ENCODE measurements at places on chromosomes 16 and 17.

DNA sequence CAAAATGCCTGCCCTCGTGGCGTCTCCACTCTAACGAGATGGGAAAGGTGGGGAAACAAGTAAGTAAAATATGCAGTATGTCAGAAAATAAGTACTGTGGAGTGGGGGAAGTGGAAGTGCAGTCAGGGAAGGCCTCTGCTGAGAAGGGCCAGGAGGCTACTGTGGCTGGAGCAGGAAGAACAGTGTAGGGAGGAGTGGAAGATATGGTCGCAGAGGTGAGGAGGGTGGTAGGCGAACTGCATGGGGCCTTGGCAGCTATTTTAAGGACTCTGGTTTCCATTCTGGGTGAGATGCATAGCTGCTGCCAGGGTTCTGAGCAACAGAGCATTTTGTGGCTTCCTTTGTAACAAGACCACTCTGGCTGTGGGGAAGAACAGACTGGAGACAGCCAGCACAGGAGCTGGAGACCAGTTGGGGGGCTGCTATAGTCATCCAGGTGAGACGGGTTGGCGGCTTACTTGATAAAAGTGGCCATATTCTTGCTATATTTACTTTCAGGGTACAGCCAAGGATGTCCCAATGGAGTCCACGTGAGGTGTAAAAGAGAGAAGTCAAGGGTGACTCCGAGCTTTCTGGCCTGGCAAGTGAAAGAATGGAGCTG lies 42.6 kb downstream of the CYTH1 start:
- H3K4me3 ChIP-seq: peak overlapping the region; percentile 14
- peak overlapping the region; percentile 77 for H3K27ac ChIP-seq
- peaks cover 68% of the 10 kb centered on the region for H3K4me1 ChIP-seq
- DNase-seq: no peak
- H3K36me3 ChIP-seq: peaks cover 3% of the 10 kb centered on the region

DNA sequence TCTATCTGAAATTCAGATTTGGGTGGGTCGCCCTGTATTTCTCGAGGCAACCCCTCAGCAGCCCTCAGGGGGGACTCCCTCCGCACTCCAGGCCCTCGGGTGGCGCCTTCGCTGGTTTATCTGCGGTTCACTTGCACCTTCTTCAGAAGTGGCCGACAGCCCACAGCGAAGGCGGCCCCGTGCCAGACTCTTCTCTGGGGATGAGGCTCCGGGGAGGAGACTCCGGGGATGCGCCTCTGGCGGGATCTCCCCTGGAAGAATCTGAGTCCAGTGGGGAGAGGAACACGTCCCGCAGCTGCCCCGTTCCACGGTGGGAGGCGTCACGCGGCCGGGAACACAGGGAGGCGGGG lies 63.9 kb upstream of the DNAJA2 start:
- no peak for DNase-seq
- no peaks in the 10 kb centered on the region for H3K36me3 ChIP-seq
- peaks cover 15% of the 10 kb centered on the region for H3K27me3 ChIP-seq
- H3K4me1 ChIP-seq: peaks cover 4% of the 10 kb centered on the region

DNA sequence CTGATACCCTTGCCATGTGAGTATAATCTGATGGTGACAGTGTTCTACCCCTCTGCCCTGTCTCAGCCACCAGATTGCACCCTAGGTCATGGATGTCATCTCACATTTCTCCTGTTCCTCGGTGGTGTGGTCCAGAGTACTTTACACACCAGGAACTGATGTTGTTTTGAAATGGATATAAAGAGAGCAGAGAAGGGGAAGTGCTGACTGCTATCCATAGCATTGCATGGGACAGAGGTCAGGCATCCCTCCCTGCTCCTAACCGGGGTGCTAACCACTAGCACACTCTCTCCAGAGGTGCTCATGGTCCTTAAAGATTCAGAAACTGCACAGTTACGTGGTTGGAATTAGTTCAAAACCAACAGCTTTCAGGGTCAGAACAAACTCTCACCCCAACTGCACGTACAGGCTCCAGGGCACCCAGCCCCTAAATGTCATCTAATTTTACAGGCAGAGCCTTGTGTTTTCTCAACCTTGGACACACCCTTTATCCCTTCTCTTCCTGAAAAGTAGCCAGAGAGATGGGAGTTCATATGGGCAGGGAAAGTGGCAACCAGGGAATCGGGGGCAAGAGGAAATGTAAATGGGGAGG lies 16.3 kb downstream of the TTLL6 start:
- H3K4me1 ChIP-seq: peaks cover 1% of the 10 kb centered on the region
- H3K27ac ChIP-seq: no peak overlapping the region
- H3K27me3 ChIP-seq: peaks cover 50% of the 10 kb centered on the region
- no peak for DNase-seq
- H3K36me3 ChIP-seq: no peaks in the 10 kb centered on the region

GRCh38 chr17:16818340-16818739 lies 128.3 kb downstream of the CCDC144A start:
- H3K27ac ChIP-seq: no peak overlapping the region
- no peaks in the 10 kb centered on the region for H3K36me3 ChIP-seq
- H3K4me3 ChIP-seq: no peak overlapping the region
- DNase-seq: no peak
- H3K27me3 ChIP-seq: no peaks in the 10 kb centered on the region

DNA sequence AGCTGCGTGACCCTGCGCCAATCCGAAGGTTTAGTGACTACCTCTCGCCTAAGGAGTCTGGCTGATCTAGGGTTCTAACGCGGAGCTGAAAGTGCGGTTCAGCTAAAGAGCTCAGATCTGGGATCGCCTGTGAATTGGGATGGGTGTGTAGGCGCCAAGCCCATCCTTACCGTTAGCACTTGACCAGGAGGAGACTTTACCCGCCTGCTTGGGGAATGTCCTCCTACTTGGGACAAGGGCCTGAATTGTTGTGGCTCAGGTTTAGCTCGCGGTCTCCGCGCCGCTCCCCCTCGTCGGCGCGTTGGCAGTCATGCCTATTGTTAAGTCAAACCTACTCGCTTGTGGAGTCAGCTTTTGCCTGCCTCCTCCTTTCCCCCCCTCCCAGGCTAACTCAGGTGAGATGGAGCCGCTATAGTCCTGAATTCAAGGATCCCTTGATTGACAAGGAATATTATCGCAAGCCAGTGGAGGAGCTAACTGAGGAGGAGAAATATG lies 480 bp downstream of the MRPS7 start:
- peak overlapping the region; percentile 99 for H3K27ac ChIP-seq
- peaks cover 27% of the 10 kb centered on the region for H3K4me1 ChIP-seq
- DNase-seq: no peak
- peaks cover 6% of the 10 kb centered on the region for H3K36me3 ChIP-seq
- H3K4me3 ChIP-seq: peak overlapping the region; percentile 99
- no peaks in the 10 kb centered on the region for H3K27me3 ChIP-seq

GRCh38 chr17:33674685-33675084 lies 381.6 kb upstream of the ASIC2 start:
- peak; percentile 48 for DNase-seq
- H3K36me3 ChIP-seq: no peaks in the 10 kb centered on the region
- peaks cover 12% of the 10 kb centered on the region for H3K27me3 ChIP-seq
- no peak overlapping the region for H3K4me3 ChIP-seq
- H3K4me1 ChIP-seq: peaks cover 12% of the 10 kb centered on the region

- H3K27me3 ChIP-seq: no peaks in the 10 kb centered on the region
- no peak for DNase-seq
- H3K4me1 ChIP-seq: peaks cover 76% of the 10 kb centered on the region
- H3K36me3 ChIP-seq: peaks cover 38% of the 10 kb centered on the region
- peak overlapping the region; percentile 90 for H3K27ac ChIP-seq
- H3K4me3 ChIP-seq: no peak overlapping the region
Observed at GRCh38 chr16:11162586-11163268, 93.3 kb downstream of the SOCS1 start.

- H3K4me3 ChIP-seq: no peak overlapping the region
- H3K27me3 ChIP-seq: no peaks in the 10 kb centered on the region
- H3K4me1 ChIP-seq: peaks cover 19% of the 10 kb centered on the region
- peaks cover 19% of the 10 kb centered on the region for H3K36me3 ChIP-seq
- no peak for DNase-seq
- H3K27ac ChIP-seq: peak overlapping the region; percentile 1
Observed at GRCh38 chr17:59381716-59382570, 50.5 kb downstream of the YPEL2 start.

GRCh38 chr17:47229535-47230443 lies 20.6 kb downstream of the MYL4 start:
- peaks cover 4% of the 10 kb centered on the region for H3K36me3 ChIP-seq
- H3K4me1 ChIP-seq: peaks cover 17% of the 10 kb centered on the region
- H3K4me3 ChIP-seq: peak overlapping the region; percentile 73
- DNase-seq: peak; percentile 60
- peaks cover 22% of the 10 kb centered on the region for H3K27me3 ChIP-seq

DNA sequence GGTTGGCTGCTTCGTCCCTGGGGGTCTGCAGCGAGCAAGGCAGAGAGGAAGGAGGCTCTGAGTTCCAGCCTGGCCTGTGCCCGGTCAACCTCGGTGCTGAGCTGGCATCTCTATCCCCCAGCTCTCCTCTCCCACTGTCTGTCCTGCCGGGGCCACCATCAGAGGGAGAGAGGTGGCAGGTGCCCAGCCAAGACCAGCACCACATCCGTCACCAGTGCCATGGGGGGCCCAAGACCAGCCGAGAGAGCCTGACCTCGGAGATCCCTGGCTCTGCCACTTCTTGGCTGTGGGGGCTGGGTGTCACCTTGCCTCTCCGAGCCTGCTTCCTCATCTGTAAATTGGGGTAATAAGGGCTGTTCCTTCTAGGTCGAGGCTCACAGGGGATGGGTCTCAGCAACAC lies 560 bp upstream of the P2RX1 start:
- H3K4me1 ChIP-seq: peaks cover 24% of the 10 kb centered on the region
- H3K27ac ChIP-seq: peak overlapping the region; percentile 82
- no peaks in the 10 kb centered on the region for H3K27me3 ChIP-seq
- H3K4me3 ChIP-seq: peak overlapping the region; percentile 44
- H3K36me3 ChIP-seq: no peaks in the 10 kb centered on the region

DNA sequence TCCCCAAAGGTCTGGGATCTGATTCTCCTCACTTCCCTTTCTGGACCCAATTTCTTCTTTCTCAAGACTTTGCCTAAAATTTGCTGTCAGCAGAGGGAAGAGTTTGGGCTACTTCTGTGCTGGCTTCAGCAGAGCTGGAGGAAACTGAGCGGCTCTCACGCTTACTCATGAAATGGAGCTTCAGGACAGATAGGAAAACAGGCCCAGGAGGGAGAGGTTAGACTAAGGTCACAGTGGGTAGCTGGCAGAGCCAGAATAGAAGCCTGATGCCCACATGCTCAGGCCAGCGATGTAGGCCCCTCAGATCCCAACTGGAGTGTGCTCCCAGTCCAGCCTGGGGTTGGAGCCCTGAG lies 593 bp downstream of the SLC38A7 start:
- H3K4me1 ChIP-seq: peaks cover 14% of the 10 kb centered on the region
- no peaks in the 10 kb centered on the region for H3K36me3 ChIP-seq
- DNase-seq: no peak
- peak overlapping the region; percentile 91 for H3K4me3 ChIP-seq
- peaks cover 7% of the 10 kb centered on the region for H3K27me3 ChIP-seq

DNA sequence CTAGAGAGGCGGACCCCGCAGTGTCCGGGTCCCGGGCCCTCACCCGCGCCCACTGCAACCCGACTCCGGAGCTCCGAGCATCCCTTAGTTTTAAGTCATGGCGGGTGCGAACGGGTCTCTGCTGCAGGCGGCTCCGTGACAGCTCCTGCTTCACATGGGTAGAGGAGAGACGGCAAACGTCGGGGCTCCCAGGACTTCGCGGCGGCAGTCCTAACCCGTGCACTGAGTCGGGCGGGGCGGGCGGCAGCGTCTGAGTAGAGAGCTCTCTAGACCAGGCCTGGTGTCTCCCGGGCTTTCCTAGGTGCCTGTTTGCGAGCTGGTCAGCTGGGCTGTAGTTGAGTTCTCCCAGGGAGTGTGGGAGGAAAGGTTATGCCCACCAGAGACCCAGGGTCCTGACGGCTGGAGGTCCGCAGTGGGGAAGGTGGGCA lies 345 bp downstream of the TSC2 start:
- peak overlapping the region; percentile 94 for H3K4me3 ChIP-seq
- H3K4me1 ChIP-seq: peaks cover 13% of the 10 kb centered on the region
- peak overlapping the region; percentile 80 for H3K27ac ChIP-seq

GRCh38 chr17:35799942-35800341 lies 4.5 kb upstream of the MMP28 start:
- peaks cover 30% of the 10 kb centered on the region for H3K27me3 ChIP-seq
- no peak overlapping the region for H3K27ac ChIP-seq
- peaks cover 20% of the 10 kb centered on the region for H3K4me1 ChIP-seq
- no peaks in the 10 kb centered on the region for H3K36me3 ChIP-seq
- DNase-seq: no peak

- no peak overlapping the region for H3K4me3 ChIP-seq
- H3K36me3 ChIP-seq: peaks cover 1% of the 10 kb centered on the region
- no peak overlapping the region for H3K27ac ChIP-seq
- H3K4me1 ChIP-seq: no peaks in the 10 kb centered on the region
- no peak for DNase-seq
- H3K27me3 ChIP-seq: no peaks in the 10 kb centered on the region
Observed at GRCh38 chr16:1740234-1740633, 31.1 kb downstream of the NME3 start.

GRCh38 chr17:76153640-76154039 lies 12.6 kb upstream of the FOXJ1 start:
- no peaks in the 10 kb centered on the region for H3K27me3 ChIP-seq
- no peak for DNase-seq
- peaks cover 41% of the 10 kb centered on the region for H3K36me3 ChIP-seq
- H3K4me1 ChIP-seq: peaks cover 27% of the 10 kb centered on the region
- H3K27ac ChIP-seq: peak overlapping the region; percentile 11
- no peak overlapping the region for H3K4me3 ChIP-seq

DNA sequence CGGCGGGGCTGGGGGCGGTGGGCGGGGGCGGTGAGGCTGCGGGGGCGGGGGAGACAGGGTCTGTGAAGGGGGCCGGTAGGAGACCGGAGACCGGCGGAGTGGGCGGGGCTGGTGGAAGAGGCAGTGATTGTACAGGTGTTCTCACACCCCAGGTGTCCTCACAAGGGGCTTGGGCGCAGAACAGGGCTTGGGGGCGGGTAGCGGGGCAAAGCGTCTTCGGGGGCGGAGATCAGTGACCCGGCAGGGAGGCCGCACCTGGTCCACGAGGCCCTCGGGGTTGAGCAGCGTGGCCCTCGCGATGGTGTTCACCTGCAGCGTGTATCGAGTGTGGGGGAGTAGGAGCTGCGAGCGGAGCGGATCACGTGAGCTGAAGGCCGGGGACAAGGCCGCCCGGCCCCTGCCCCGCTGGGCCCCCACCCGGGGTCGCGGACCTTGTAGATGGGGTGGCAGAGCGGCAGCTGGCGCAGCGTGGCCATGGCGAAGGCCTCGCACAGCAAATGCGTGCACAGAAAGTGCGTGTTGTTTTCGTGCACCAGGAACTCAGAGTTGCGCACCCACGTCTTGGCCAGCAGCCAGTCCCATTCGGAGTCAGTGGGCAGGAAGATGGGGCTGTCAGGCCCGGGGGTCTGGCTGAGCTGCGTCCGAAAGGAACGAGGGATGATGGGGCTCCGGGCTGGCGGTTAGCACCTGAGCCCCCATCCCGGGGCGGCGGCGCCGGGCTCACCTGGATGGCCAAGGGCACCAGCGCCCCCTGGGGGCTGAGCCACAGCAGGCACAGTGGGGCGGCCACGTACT lies 8.5 kb downstream of the ALOXE3 start:
- H3K27ac ChIP-seq: no peak overlapping the region
- peak overlapping the region; percentile 53 for H3K4me3 ChIP-seq
- peaks cover 9% of the 10 kb centered on the region for H3K4me1 ChIP-seq
- DNase-seq: peak; percentile 91

Measured in activated naive CD8-positive, alpha-beta T cell treated with anti-CD3 and anti-CD28 coated beads, Interleukin-2, amount 10 ng/mL, durations not matched to agents 7 days and 5 days (primary cell).